Left colon (tissue), 2 donors: ENCODE measurements at places on chromosomes 3 and 15. TPM values are rescaled to one million over a fixed set of nuclear protein-coding genes. Genes with fewer than 3 reads are reported as not detected.

DNA sequence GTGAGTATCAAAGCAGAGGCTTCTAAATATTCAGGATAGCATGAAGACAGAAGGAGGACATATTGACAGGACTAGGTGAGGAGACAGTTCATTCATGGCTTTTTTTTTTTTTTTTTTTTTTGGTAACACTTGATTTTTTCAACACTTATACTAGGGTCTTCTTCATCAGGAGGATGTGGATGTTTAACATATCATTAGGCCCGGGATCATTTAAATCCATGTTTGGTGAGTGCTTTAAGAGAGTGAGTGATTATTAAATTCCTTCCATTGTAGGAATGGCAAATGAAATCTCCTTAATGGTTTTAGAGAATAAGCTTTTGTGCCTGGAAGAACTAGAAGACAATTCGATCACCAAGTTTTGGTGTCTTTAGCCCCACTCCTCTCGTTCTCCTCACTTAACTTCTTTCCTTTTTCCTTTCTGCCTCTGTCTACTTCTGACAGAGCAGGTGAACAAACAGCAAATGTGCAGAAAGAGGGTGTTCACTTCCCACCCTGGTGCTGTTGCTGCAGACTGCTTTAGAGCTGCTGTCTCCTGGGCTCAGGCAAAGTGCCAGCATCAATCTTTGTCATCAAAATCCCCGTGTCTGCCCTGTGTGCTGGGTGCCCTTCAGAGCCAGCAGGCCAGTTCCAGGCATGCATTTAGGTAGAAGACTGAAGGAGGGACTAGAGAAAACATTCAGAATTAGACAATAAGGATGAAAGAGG is 35.6 kb upstream of the RAB11A start:
- DNase-seq, result peak; percentile 49

GRCh38 chr15:77010312-77010686 is 15.4 kb downstream of the PSTPIP1 start:
- DNase-seq, result no peak

DNA sequence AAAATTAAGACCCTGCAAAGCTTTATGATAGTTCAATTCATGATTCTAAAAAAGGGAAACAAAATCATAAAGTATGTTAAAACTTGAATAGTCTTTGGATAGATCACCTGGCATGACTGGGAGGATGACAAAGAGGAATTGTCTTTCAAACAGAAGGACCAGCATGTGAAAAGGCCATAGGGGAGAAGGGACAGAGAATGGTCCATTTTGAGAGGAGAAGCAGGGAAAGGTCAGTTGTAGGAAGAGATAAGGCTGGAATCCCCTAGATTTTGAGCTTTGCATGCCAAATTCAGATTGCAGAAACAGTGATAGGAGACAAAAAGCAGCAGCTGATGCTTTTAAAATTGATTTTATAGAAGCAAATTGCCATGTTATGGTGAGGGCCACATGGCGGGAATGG is 12.7 kb downstream of the PROS1 start:
- DNase-seq, result no peak

GRCh38 chr15:62914461-62915079 is 128.0 kb upstream of the TPM1 start:
- no peak for DNase-seq

- no peak for DNase-seq
Measured at GRCh38 chr15:50593761-50594160, 47.3 kb upstream of the USP50 start.

GRCh38 chr3:114686621-114687020 is 392.8 kb downstream of the TIGIT start:
- DNase-seq, result no peak

- no peak for DNase-seq
Measured at GRCh38 chr3:176927280-176927679, 270.0 kb downstream of the TBL1XR1 start.

GRCh38 chr3:58106061-58106460 is 97.8 kb downstream of the FLNB start:
- DNase-seq, result no peak

GRCh38 chr15:70875001-70875782 is 17.0 kb downstream of the THAP10 start:
- no peak for DNase-seq

- no peak for DNase-seq
Measured at GRCh38 chr3:66082679-66083078, 44.0 kb upstream of the MAGI1 start.

- peak; percentile 80 for DNase-seq
Measured at GRCh38 chr3:58009026-58009748, 965 bp downstream of the FLNB start.

GRCh38 chr3:126486360-126486847 is 10.7 kb upstream of the ZXDC start:
- DNase-seq, result no peak

GRCh38 chr15:77659350-77660321 is 26.9 kb upstream of the LINGO1 start:
- DNase-seq, result peak; percentile 90

DNA sequence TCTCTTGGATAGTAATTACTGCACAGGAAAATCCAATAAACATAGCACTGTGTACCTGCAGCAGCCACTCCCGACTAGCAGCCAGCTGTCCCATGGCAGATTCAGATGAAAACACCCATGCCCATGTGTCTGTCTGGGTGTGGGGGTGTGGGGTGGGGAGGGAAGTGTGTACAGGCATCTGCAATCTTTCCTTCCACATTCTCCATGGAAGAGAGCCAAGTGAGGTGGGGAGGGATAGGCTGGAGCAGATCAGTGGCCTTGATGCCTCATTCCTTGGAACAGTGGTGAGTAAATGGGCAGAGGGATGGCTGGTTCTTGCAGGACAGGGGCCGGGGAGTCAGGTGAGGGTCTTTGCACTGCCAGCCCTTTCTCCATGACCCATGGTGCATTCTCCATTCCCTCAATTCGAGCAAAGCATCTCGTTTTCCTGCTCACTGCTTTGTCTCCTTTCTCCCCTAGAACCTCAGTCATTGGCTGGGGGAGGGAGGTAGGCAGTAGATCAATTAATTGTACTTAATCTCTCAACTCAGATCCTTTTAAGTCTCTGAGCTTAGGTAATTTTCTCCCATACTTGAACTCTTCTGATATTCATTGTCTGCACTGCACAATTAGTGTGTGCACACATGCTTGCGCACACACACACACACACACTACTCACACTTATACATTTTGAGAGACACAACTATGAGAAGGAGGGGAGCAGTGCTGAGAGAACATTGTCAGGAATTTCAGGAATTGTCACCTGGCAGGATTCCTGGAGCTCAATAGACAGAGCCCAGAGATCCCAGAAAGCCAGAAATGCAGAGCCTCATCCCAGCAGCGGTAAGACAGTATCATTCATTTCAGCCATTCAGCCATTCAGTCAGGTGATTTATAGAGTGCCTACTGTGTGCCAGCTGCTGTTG is 31.9 kb downstream of the PDIA5 start:
- DNase-seq, result peak; percentile 57

DNA sequence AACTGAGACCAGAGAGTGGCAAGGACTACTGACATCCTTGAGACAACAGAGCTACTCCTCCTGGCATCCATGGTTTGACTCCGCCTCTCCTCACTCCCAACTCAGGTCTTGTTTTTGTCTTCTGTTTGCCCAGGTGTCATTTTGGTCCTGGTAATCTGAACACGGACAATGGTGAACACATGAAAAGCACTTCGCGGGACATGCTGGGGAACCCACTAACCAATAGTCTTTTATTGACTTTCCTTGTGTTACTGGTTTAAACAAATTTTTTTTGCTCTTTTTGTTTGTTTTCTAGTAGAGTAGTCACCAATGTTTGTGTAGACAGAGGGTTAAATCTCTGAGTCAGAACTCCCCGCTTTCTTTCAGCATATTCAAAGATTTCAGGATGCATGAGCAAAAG is 38.4 kb downstream of the LARP6 start:
- no peak for DNase-seq

DNA sequence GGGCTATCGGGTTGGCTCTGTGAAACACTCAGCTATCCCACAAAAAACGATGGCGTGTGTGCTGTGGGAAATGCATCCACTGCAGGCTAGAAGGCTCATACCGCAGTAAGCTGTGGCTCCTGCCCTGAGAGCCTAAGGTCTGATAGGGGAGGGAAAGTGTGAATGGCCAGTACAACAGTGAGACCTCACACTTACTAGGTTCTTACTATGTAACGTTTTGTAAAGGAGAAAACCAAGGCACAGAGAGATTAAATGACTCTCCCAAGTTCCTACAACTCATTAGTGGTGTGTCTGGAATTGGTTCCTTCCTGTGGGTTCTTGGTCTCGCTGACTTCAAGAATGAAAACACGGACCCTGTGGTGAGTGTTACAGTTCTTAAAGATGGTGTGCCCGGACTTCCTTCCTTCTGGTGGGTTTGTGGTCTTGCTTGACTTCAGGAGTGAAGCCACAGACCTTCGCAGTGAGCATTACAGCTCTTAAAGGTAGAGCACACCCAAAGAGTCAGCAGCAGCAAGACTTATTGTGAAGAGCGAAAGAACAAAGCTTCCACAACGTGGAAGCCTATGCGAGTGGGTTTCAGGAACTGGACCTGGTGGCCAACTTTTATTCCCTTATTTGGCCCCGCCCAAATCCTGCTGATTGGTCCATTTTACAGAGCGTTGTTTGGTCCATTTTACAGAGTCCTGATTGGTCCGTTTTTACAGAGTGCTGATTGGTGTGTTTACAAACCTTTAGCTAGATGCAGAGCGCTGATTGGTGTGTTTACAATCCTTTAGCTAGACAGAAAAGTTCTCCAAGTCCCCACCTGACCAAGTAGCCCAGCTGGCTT is 161.7 kb downstream of the POLR2M start:
- no peak for DNase-seq

GRCh38 chr3:131903988-131904415 is 130.8 kb downstream of the CPNE4 start:
- DNase-seq, result no peak

DNA sequence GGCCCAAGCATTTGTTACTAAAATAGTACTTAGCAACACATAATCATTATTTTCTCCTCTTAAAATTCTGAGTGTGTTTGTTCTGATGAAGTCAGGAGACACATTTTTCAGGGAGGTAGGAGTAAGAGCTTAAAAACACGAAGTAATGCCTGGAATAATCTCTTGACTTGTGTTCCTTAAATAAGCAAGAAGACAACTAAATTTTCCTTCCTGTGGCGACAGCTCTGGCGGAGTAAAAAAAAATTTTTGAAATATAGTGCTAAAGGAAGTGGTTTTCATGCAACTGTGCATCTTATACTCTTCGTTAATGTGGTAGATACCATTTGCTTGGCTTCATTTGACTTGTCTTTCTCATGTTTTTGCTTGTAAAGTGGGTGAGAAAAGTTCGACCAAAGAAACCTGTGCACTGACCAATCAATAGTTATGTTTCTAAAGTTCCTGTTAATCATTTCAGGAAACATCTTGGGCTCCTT is 11.1 kb upstream of the MBNL1 start:
- DNase-seq, result no peak

GRCh38 chr3:55678546-55679216 is 191.6 kb upstream of the WNT5A start:
- DNase-seq, result no peak

- DNase-seq, result peak; percentile 41
Measured at GRCh38 chr3:42369304-42369703, 41.1 kb downstream of the LYZL4 start.

GRCh38 chr3:177385831-177386301 is 188.6 kb upstream of the TBL1XR1 start:
- DNase-seq, result no peak

GRCh38 chr15:74809956-74810355 is 2.7 kb upstream of the LMAN1L start:
- no peak for DNase-seq

GRCh38 chr3:47422743-47423142 is 41.9 kb downstream of the PTPN23 start:
- no peak for DNase-seq

Gene GOLGA6A
- not detected for total RNA-seq

Gene PODXL2
- total RNA-seq, result 12.6 TPM

Gene MLF1
- total RNA-seq, result 6.0 TPM

Gene CASR
- total RNA-seq, result 0.31 TPM

Gene ACTRT3
- total RNA-seq, result 1.5 TPM

Gene TMEM44
- total RNA-seq, result 68.2 TPM

Gene CDCP1
- 97.0 TPM for total RNA-seq

Gene ECE2
- total RNA-seq, result 0.20 TPM

Gene SPRED1
- total RNA-seq, result 24.5 TPM

Gene MGLL
- total RNA-seq, result 338 TPM

Gene CHRD
- total RNA-seq, result 2.6 TPM

Gene CAMKV
- total RNA-seq, result 0.12 TPM
